ENCODE measurements at places on chromosomes 3 and 15. TPM values are rescaled to one million over a fixed set of nuclear protein-coding genes. Genes with fewer than 3 reads are reported as not detected.
A peak's percentile ranks its signal among the peaks of the same experiment; 100 is the strongest.

- DNase-seq = no peak
These were observed 1031.1 kb downstream of the NTRK3 start for GRCh38 chr15:87225436-87225835.

Gene UBA7
- total RNA-seq = 110 TPM

- no peak for DNase-seq
These were observed 18.1 kb upstream of the RAF1 start for GRCh38 chr3:12681943-12682390.

DNA sequence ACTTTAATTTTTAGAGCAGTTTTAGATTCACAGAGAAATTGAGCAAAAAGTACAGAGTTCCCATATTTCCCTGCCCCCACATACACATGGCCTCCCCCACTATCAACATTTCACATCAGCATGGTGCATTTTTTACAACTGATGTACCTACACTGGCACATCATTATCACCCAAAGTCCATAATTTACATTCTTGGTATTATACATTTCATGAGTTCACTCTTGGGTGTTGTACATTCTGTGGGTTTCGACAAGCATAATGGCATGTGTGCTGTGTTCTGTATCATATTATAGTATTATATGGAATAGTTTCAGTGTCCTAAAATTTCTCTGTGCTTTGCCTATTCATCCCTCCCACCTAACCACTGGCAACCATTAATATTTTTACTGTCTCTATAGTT is 419.8 kb upstream of the THBS1 start:
- DNase-seq = no peak

Gene MYH15
- total RNA-seq = 0.90 TPM

DNA sequence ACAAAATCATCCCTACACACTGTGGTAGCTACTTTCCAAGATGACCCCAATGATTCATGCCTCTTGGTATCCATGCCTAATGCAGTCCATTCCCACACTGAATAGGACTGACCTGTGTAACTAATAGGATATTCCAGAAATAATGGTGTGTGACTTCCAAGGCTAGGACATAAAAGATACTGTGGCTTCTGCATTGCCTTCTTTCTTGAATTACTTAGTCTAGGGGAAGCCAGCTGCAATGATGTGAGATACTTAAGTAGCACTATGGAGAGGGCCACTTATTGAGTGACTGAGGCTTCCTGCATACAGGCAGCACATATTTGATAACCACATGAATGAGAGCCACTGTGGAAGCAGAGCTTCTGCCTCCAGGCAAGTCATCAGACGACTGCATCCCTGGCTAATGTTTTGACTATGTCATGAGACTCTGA is 50.1 kb downstream of the NR1I2 start:
- no peak for DNase-seq

GRCh38 chr3:57583544-57583943 is 13.6 kb downstream of the ARF4 start:
- DNase-seq = no peak

GRCh38 chr3:49034650-49035049 is 5.5 kb upstream of the IMPDH2 start:
- no peak for DNase-seq

- DNase-seq = peak; percentile 52
These were observed 29.0 kb downstream of the CHDH start for GRCh38 chr3:53817211-53817610.

Data from upper lobe of right lung (tissue), 1 donor.